ENCODE measurements at places on chromosomes 3 and 15.
A peak's percentile ranks its signal among the peaks of the same experiment; 100 is the strongest.

GRCh38 chr15:28919201-28919635, 33.4 kb downstream of the APBA2 start:
- DNase-seq: no peak

GRCh38 chr3:61925721-61926120, 364.4 kb downstream of the PTPRG start:
- DNase-seq: peak; percentile 37

DNA sequence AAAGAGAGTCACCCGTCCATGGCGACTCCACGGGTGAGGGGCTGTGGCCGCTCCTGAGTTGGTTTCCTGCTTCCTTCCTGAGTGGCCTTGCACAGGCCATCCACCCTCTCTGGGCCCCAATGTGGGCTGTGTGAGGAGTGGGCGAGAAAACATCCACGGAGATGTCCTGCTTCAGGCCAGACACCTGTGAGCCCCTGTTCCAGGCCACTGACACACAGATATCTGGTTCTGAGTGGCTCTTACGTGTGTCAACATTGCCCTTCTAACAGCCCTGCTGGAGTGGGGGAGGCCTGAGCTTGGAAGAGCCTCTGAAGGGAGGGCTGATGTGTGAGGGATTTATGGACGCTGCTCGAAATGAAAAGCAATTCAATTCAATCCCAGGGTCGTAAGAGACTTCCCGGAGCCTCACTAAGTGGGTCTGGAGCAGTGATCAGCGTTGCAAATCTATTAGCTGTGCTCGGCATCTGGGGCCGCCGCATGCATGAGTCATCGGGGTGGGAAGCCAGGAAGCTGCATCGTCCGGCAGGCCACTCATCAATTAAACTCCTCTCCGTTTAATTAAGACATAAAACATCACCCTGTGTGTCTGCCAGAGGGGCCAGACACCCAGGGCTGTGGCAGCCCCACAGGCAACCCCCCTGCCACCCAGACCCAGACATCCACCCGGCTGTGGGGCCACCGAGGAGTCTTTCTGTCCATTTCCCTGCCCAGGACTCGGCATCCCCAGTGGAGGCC, 20.0 kb upstream of the PRR23E start:
- DNase-seq: no peak

GRCh38 chr3:183324083-183324482, 71.0 kb downstream of the B3GNT5 start:
- DNase-seq: peak; percentile 24

DNA sequence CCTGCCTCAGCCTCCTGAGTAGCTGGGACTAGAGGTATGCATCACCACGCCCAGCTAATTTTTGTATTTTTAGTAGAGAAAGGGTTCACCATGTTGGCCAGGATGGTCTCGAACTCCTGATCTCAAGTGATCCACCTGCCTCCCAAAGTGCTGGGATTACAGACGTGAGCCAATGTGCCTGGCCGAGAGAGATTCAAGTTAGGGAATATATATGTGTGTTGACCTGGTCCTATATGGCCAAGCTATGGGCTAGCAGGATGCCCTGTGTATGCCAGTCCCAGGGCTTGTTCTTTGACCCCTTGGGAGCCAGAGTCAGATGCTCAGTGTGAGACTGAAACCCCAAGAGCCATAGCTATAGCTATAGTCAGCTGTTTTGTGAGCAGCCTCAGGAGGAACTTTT, 1.9 kb downstream of the NDUFAF3 start:
- DNase-seq: no peak

DNA sequence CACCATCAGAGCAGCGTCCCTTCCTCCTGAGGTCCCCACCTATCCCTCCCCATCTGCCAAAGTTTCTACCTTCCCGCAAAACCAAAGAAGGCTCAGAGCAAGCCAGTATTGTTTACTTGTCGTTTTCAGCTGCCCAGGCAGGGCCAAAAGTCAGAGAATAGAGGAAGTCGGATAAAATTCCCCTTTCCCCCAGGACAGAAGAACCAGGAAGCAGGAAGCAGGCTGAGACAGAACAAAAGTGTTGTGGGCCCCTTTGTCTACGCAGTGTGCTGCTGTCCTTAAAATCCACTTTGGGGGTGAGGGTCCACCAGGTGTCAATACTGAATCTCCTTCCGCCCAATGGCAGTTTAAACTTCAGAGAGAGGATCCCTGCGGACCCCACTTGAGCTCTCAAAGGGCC, 18.5 kb upstream of the RPL32 start:
- no peak for DNase-seq

GRCh38 chr3:26799679-26800317, 177.2 kb downstream of the LRRC3B start:
- no peak for DNase-seq

DNA sequence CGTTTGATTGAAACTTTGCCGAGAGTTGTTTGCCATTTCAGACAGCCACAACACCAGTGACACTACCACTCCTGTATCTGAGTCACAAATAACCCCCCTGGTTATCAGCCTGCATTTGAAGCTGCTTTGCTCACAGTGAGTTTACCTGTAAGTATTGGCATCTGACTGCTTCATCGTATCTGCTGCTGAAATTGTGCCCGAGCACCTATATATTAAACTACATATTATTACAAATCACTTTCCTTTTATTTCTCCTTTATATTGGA, 39.2 kb upstream of the SPSB4 start:
- no peak for DNase-seq

All from esophagus muscularis mucosa (tissue), 4 donors.